ENCODE measurements at places on chromosomes 3 and 15.
A peak's percentile ranks its signal among the peaks of the same experiment; 100 is the strongest.

GRCh38 chr15:41970456-41970855 lies 1.9 kb downstream of the EHD4 start:
- DNase-seq, result no peak

DNA sequence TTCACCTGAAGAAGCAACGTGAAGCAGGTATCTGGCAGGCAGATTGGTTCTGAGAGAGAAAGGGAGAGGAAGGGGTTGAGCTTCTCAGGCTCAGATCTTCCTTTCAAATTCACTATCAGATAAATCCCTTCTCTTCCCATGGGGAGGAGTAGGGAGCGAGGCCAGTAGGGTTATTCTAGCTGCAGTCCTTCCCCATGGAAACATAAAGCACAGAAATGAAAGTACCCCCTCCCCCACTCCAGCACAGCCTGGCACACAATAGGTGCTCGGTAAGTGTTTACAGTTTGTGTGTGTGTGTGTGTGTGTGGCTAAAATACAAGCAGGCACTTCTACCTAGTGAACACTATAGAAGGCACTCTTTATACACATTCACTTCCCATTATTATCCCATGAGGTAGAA lies 20.8 kb upstream of the VPS8 start:
- DNase-seq, result no peak

GRCh38 chr15:28989896-28990295 lies 104.1 kb downstream of the APBA2 start:
- no peak for DNase-seq

- no peak for DNase-seq
Measured at GRCh38 chr3:65888196-65888595, 150.5 kb downstream of the MAGI1 start.

GRCh38 chr15:49990835-49991545 lies 128.0 kb downstream of the ATP8B4 start:
- DNase-seq, result no peak

- peak; percentile 70 for DNase-seq
Measured at GRCh38 chr3:10173926-10174435, 9.3 kb downstream of the IRAK2 start.

DNA sequence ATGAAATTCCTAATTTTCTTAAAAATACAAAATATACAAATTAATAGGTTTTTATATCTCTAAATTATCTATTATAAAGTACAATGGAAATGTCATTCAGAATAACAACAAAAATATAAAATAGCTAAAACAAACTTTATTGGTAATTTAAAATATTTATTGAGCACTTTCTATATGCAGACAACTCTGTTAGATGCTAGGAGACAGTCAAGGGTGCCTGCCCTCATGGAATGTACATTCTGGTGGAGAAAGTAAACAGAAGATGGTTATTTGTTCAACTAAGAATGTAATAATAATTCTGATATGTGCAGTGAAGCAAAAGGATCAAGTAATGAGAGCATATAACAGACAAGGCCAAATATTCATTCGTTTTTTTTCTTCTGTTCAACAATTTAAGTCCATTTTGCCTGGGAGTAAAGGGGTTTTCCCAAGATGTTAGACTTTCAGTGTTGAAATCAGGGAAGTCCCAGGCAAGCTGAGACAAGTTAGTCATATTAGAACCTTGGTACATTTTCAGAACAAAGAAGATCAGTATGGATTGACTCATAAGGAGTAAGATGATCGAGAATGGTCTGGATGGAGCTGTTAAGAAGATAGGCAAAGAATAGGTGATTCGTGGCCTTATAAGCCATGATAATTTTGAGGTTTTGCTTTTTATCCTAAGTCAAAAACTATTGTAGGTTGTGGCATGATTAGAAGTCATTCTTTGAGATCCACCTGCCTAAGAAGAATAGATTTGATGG lies 150.2 kb upstream of the MLF1 start:
- DNase-seq, result no peak

- DNase-seq, result no peak
Measured at GRCh38 chr15:38670128-38671005, 105.8 kb upstream of the RASGRP1 start.

GRCh38 chr15:66131200-66131599 lies 122.3 kb downstream of the MEGF11 start:
- DNase-seq, result no peak

DNA sequence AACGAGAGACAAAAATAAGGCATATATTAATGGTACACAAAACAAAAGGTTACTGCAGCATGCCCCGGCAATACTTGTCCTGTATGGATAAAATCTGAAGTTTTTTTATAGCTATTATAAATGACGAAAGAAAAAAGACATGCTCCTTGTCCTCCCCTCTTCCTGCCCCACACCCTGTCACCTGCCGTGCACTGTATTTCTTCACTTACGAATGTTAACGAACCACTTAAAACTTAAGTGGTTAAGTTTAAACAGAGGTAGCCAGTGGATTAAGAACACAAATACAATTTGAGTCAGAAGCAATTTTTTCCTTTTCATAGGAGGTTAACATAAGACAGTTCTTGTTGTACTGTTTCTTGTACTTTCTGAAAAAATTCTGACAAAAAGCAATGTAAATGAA lies 799.1 kb upstream of the NECTIN3 start:
- no peak for DNase-seq

DNA sequence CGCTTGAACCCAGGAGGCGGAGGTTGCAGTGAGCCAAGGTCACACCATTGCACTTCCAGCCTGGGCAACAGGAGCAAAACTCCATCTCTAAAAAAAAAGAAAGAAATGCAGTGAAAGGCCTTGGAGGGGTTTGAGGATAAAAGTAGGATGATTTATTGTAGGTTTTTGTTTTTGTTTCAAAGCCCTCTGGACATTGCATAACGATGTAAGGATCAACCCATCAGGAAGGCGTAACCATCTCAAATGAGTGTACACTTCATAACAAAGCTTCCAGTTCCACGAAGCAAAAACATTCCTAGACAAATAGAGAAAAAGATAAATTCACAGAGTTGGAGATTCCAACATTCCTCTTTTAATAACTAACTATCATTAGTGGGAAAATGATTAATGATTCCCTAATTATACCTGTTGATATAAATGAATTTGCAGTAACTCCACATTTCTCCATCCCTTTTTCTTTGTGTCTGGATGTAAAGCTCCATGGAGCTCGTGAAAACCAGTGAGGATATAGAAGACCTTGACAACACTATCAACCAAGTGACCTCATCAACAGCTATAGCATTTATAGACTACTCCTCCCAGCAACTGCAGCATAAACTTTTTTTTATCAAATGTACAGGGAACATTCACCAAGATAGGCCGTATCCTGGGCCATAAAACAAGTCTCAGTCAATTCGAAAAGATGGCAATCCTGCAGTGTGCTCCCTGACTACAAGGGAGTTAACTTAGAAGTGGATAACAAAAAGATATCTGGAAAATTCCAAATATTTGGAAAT lies 48.7 kb upstream of the PPP4R2 start:
- no peak for DNase-seq

DNA sequence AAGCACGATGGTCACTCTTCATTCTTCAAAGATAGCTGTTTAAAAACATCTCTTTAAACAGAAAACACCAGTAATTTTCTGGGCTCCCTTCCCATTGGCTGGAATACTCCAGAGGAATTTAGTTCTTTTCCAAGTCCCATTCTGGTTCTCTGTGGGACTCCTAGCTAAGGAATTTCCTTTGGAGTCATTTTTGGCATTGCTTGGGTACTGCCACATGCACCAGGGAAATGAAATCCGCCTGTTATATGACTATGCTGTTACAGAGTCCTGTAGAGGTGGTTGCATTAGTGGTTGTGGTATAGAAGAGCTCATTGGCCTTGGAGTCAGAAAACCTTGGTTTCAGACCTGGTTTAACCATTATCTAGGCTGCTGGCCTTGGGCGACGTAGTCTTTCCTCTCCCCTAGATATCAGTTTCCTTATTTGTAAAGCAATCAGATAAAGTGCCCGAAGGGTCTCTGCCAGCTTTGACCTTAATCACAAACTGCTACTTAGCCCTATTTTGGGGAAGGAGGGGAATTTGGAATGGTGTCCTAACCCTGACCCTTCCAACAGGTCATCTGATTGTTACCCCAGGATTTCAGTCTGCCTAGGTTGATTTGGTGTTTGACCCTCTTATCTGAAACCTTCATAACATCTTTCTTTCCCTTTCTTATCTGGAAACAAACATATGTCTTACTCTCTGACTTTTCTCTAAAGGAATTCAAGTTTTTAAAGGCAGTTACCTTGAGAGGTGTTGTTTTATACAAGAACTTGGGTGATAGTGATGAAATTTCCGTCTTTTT lies 13.4 kb downstream of the RTP1 start:
- DNase-seq, result no peak

DNA sequence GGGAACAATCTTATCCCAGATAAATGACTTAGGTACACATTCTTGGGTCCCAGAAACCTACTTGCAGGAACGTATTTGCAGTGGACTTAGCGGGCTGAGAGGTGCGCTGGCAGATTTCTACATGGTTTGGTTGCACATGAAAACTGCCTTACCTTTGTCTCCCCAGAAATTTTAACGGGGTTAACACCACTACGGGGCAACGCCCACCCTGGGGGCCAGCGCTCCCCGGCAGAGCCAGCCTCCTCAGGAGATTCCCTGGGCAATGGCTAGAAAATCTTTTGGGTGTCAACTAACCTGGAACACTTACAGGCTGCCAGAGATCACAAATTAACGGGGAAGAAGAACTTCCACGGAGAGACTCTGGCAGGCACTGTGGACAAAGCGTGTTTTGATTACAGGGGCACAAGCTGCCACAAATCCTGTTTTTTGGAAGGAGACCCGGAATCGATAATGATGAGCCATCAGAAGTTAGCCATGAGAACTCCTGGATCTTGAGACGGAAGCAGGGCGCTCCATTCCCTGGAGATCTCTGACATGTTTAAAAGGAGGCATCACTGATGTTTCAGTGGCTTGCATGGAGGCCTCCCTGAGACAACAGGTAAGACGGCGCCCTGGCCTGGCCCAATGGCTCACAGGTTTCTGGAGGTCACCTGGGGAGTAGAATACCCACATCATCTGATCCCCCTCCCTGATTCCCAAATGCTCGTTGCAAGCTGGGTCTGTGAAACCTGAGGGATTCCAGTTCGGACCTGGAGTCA lies 288.9 kb downstream of the ADAMTS17 start:
- no peak for DNase-seq

- no peak for DNase-seq
Measured at GRCh38 chr15:88479169-88479568, 11.7 kb downstream of the MRPS11 start.

- DNase-seq, result no peak
Measured at GRCh38 chr3:99084826-99085225, 183.3 kb upstream of the DCBLD2 start.

GRCh38 chr3:39446444-39446843 lies 21.0 kb upstream of the MOBP start:
- no peak for DNase-seq

DNA sequence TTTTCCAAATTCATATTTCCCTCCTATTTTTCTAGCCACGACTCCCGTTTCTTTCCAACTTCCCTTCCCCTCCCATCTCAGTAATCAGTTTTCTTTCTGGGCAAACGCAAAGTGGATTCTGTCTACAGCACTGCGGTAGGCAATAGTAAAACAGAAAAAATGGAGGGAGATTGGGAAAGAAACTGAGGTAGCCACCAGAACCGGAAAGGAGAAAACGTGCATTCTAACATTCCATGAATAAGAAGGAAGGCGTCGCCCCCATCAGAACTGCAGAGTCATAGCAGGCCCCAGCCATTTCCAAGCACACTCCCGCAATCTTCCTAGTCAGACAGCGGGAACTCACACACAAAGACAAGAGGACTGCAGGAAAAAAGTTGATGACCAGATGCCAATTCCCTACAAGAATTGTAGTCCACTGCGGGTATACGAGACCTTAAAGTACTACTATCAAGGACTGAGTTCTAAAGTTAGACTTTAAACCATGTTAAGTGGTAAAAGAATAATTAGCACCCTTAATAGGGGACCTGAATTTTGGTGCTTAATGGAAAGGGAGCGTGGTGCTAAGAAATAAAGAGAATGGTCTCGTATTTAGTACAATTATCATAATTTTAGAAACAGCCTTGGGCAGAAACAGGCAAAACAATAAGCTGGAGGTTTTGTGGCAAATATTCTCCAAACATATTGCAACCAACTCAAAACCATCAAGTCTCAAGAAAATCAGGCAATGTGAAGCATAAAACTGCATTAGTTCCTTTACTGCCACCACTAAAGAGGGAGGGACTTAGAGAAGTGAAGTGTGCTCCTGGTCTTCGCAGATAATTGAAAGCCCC lies 1.4 kb downstream of the PFN2 start:
- DNase-seq, result no peak

GRCh38 chr3:180430896-180431295 lies 171.1 kb upstream of the TTC14 start:
- DNase-seq, result no peak

GRCh38 chr3:187490366-187490765 lies 122.2 kb downstream of the RTP4 start:
- DNase-seq, result no peak

DNA sequence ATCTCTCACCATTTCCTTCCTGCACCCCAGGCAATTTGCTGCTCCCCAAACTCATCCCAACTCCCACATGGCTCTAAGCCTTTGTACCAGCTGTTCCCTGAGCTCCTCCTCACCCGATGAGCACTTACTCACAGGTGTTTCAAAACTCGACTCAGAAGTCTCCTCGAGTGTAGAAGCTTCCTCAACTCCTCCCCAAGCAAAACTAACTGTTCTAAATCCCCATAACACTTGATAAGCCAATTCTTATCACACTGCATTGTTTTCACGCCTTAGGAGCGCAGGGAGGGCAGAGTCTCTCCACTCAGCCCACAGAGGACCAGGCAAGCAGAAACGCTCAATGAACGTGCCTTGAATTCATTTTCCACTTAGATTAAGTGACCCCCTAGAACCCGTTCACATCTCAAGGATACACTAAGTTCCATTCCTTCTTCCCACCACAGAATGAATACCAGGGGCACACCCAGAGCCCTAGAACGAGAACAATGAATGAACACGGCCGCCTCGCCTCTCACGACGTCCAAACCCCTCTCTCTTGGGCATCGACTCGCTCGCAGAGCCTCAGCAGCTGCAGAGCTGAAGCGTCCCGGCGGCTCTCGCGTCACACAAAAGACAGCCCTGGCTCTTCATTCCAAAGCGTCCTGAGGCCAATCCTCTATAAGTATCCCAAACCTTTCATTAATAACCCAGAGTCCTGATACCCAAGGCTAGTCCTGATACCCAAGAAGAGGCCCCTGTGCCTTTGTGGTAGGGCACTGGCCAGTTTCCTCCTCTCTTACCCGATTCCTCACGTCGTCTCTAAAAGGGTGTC lies 1.1 kb downstream of the RAF1 start:
- no peak for DNase-seq

DNA sequence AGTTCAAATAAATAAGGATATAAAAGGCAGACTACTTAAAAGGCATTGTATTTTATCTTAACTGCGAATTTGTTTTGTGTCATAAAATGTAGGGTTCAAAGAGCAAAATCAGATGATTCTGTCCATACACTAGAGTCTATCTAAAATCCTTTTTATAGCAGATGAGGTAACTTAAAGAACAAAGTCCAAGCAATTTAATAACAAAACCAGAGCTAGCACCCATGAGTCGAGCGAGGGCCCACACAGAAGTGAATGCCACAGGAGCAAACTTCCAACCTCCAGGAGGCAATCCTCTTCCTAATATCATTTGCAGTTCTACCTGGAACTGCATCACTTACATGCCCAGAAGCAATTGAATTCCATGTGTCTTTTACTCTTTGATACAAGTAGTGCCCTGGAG lies 35.4 kb upstream of the KBTBD8 start:
- DNase-seq, result no peak
